SIG-M5 (cell line): ENCODE measurements at places on chromosomes 12 and 14.

DNA sequence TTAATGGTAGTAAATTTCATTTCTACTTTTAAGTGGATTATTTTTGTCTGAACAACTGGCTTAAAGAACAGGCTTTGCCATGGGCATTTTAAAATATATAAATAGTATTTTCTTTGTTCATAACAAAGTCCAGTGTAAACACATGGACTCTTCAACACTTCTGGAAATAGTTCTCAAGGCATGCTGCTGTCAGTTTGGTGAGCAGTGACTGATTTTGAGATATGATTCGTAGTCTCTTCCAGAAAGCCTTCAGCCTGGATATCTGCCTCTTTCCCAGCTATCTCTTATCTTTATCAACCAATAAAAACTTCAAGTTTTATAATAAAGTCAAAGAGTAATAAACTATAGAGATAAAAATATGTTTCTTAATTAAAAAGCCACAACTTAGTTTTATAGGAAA, 110.7 kb downstream of the NAV3 start:
- DNase-seq = no peak

GRCh38 chr14:42045383-42045782, 438.7 kb downstream of the LRFN5 start:
- no peak for DNase-seq

DNA sequence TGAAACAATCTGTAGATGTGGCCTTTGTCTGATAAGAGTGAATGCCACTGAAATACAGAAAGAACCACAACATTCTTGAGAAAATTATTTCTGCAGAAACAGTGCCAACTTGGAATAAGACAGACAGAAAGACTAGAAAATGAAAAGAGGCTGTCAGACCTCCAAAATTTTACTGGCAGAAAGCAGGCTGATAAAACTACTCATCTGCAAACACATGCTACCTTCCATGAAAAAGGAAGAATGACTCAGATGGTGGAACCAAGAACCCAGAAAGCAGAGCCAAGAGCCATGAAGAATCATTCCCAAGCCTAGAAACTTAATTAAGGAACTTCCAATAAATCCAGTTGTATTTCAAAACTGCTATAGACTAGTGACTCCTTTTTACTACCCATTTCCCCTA, 31.9 kb upstream of the OSBPL8 start:
- no peak for DNase-seq

DNA sequence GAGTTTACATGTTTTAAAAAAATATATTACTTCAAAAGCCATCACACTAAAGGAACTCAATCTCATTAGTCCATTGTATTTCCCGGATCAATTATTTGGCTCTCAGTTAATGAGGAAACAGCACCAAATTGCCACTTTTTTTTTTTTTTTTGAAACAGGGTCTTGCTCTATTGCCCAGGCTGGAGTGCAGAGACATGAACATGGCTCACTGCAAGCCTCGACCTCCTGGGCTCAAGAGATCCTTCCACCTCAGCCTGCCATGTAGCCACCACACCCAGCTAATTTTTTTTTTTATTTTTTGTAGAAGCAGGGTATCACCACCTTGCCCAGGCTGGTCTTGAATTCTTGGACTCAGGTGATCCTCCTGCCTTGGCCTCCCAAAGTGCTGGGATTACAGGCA, 77.4 kb downstream of the CLIP1 start:
- DNase-seq = no peak

DNA sequence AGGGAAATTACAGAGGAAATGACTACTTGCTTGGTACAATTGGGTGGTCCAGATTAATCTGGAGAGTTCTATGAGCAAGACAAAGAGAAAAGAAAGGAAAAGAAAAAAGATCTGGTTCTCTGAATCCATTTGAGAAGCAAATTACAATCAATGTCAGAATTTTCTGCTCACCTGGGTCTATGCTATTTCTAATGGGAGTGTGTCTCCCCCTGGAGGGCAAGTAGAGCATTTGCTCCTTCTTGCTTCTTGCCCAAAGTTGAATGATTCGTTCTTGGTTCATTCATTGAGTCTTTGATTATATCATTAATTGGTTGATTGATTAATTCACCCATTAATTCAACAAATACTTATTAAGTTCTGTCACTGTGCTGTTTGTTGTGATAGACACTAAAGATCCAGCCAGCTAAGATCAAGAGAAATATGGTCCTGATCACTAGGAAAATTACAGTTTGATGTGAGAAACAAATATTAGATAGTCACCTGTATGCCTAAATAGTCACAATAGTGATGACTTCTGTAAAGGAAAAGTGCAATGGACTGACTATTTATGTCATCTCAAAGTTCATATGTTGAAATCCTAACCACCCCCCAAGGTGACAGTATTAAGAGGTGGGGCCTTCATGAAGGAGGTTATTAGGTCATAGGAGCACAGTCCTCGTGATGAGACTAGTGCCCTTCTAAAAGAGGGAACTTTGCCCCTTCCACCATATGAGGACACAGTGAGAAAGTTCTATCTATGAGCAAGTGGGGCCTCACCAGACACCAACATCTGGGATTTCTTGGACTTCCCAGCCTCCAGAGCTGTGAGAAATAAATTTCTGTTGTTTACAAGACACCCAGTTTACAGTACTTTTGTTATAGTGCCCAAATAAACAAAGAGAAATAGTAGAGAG, 8.0 kb upstream of the ASB8 start:
- DNase-seq = no peak
